ENCODE measurements at places on chromosomes 11 and 22. TPM values are rescaled to one million over a fixed set of nuclear protein-coding genes. Genes with fewer than 3 reads are reported as not detected.

C11orf97 gene
- total RNA-seq, result not detected

ALKBH3 gene
- 40.5 TPM for total RNA-seq

CLMP gene
- 11.0 TPM for total RNA-seq

OR6A2 gene
- 0.43 TPM for total RNA-seq

TSKU gene
- 9.3 TPM for total RNA-seq

MN1 gene
- total RNA-seq, result 0.65 TPM

MAPK11 gene
- total RNA-seq, result 10.8 TPM
